Activated CD4-positive, alpha-beta T cell treated with anti-CD3 and anti-CD28 coated beads, Interleukin-2, amount 50 U/mL, for 4 hours (primary cell): ENCODE measurements at places on chromosomes 1 and 21.
A peak's percentile ranks its signal among the peaks of the same experiment; 100 is the strongest.

GRCh38 chr1:89519779-89520358 is 4.8 kb upstream of the LRRC8B start:
- peak; percentile 41 for DNase-seq

DNA sequence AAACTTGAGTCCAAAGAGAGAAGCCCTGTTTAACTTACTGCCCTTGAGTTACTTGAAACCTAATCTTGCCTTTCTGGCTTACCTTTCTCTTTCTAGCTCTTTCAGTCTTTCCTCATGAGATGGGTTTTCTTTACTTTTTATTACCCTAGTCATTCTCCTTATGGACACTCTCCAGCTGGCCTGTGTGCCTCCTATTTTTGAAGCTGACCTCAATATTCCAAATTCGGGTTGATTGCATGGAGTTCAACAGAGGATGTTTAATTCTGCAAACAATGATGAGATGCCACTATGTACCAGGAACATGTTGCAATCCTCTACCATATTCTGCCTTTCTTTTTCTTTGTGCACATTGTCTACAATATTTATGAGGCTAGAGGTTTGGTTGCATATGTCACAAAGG is 20.7 kb downstream of the DNAJC6 start:
- no peak for DNase-seq

DNA sequence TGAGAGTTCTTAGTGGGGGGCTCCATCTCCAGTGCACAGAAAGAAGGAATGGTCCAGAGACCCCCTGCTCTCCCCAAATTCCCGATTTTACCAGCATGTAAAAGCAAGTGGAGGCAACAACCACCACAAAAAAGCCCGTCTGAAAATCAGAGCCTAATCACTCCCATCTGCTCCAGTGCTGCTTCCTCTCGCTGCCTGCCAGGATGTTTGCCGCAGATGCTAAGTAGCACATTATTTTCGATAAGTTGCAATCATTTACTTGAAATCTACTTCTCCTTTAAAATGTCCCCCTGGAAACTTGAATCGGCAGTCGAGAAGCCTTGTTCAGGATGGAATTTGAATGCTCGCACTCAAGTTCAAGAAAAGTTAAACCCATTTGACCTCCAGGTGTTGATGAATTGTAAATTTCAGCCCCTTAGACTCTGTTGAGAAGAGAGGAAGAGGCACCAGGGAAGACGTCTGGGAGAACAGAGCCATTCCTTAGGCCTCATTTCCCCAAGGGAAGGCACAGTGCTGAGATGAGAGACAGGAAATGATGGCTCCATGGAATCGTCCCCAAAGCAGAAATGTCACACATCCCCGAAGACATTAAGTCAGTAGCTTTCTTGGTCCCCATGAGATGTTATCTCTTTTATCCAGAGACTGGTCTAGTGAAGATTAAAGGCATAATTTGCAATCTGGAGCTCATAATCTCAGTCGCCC is 221.3 kb downstream of the PBX1 start:
- no peak for DNase-seq

DNA sequence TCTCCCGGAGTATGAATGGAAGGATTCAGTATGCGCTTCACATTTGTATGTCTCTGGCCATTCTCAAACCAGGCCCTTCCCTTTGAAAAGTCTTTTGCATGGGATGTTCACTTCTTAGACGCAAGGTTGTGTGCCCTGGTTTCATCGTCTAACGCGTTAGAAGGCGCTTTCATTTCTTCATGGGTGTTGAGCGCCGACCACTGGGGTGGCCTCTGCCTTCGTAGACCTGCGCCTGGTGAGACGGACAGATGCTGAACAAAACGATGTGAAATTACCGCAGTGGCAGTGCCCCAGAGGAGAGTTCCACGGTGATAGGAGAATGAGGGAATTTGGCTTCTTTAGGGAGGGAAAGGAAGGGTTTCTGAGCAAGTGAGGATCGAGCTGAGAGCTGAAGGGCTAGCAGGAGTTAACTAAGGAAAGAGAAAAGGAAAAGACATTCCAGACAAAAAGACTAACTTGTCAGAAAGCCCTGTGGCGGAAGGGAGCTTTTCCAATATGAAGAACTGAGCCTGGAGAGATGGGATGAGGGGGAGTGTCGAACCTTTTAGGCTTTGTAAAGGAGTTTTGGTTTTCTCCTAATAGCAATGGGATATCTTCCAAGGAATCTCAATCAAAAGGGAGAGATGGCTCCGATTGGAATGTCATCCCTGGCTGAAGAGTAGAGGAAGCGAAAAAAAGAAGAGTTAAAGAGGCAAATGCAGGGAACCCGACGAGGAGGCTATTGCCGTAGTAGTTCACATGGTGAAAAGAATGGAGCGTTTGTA is 951 bp downstream of the GGPS1 start:
- peak; percentile 20 for DNase-seq

- no peak for DNase-seq
Observed at GRCh38 chr1:159895836-159896545, 4.0 kb downstream of the CFAP45 start.

DNA sequence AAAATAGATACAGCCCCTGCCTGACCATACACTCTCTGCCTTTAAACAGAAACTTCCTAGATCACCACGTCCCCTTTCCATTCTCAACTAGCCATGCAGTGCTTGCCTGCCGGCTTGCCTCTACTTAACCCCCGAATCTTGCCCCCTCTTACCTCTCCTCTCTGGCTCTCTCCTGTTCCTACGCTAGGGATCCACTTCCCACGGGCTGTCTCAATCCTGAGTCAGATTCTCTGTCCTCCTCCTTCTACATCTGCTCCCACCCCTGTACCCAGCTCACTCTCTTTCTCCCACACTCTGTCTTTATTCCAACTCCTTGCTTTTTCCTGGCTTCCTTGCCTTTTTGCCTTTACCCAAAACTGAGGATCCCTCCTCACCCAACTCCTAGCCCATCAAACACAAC is 29.3 kb downstream of the ATF3 start:
- no peak for DNase-seq

GRCh38 chr1:206699626-206700025 is 14.9 kb downstream of the MAPKAPK2 start:
- no peak for DNase-seq

- DNase-seq = no peak
Observed at GRCh38 chr1:205715628-205716027, 34.4 kb downstream of the NUCKS1 start.

DNA sequence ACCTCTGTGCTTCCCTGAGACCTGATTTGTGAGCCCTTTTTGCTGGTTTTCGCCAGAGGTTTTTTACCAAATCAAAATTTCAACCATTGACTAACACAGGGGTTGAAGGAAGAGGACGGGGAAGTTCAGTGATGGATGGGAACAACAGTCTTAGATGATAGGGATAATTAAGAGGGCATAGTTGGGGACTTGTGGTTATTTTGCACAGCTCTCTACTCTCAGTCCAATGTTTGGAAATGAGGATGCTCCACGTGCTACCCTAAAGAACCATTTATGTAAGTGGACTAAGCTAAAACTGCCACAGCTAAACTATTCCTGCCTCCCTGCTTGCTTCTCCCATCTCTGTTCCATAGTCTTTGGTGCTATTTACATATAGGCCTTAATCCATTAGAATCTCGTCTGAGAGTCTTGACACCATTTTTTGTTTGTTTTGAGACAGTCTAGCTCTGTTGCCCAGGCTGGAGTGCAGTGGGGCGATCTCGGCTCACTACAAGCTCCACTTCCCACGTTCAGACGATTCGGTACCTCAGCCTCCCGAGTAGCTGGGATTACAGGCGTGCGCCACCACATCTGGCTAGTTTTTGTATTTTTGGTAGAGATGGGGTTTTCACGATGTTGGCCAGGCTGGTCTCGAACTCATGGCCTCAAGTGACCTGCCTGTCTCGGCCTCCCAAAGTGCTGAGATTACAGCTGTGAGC is 684 bp upstream of the MCL1 start:
- no peak for DNase-seq
